ENCODE measurements at places on chromosomes 4 and X. TPM values are rescaled to one million over a fixed set of nuclear protein-coding genes. Genes with fewer than 3 reads are reported as not detected.

Gene PLA2G12A
- total RNA-seq: 14.1 TPM

Gene NIPAL1
- 0.85 TPM for total RNA-seq

Gene PGAM4
- total RNA-seq: 0.83 TPM

Gene GSX2
- not detected for total RNA-seq

Gene P2RY4
- 0.34 TPM for total RNA-seq

Gene CCNB3
- total RNA-seq: 0.83 TPM
